Left forelimb (tissue), 1 donor: ENCODE measurements at places on chromosomes 6 and 20.

DNA sequence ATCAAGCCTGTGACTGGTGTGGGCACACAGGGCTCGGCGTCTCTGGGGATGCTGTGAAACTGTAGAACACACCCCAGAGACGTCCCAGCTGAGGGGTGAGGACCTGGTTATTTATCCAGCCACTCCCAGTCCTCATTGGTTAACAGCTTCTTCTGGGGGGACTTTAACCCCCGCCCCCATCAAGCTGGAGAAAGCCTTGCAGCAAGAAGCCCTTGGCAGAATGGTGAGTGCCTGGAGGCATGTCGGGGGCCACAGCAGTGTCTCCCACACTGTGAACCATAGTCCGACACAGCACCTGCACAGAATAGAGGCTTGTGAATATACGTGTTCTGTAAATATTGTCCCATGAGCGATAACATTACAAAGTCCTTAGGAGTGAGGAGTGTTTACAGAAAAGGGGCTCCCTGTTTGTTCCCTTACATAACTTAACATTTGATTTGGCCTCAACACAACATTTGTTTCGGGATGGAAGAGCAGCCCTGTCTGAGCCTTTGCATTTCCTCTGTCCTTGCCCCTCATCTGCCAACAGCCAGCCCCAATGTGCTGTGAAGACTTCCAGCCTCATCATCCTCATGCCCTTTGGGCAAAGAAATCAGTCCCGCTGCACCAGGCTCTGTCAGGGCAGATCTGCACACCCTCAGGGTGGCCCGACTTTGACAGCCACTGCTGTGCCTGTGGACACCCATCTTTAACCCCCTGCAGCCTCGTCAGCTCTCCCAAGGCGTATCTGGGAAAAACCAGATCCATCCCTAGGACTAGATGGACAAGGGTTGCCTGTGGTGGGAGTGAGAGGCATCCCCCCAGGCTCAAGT is 2.2 kb upstream of the RRBP1 start:
- no peak for DNase-seq

- DNase-seq = no peak
Measured at GRCh38 chr6:81865712-81866111, 113.2 kb upstream of the TENT5A start.

DNA sequence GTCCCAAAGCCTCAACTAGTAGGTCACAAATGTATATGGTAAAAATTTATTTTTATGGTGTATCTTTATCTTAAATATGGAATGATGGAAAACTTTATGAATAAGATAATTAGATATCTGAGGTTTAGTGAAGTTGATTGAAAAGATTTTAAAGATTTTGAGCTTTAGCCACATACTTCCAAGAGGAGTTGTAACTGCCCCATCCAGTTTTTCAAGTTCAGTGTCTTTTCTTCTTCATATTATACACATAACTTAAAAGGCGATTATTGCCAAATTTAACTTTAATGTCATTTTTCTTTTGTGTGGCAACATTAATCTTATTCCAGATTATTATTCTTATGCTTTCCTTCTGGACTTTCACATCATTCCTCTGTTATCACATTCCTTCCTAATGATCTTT is 266.4 kb downstream of the TINAG start:
- no peak for DNase-seq

- DNase-seq = no peak
Measured at GRCh38 chr6:41697861-41698781, 37.3 kb downstream of the TFEB start.

DNA sequence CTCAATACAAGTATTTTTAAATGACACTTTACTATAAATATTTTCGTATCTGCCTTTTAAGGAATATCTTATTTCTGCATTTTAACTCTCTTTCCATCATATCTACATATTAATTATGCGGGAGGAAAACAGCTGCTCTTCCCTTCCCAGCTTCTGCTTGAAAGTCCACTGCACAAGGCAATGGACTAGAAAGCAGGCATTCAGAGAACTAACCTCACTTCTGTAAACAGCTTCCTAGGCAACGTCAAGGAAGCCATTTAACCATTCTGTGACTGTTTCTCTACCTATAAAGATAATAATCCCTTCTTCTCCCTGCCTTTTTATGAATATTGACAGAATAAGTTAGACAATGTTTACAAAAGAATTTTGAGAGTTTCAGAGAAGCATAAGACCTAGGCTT is 319.4 kb downstream of the BTBD9 start:
- no peak for DNase-seq

GRCh38 chr6:163806755-163807499 is 392.4 kb downstream of the QKI start:
- no peak for DNase-seq

GRCh38 chr6:79066330-79066729 is 11.7 kb downstream of the PHIP start:
- DNase-seq = no peak

DNA sequence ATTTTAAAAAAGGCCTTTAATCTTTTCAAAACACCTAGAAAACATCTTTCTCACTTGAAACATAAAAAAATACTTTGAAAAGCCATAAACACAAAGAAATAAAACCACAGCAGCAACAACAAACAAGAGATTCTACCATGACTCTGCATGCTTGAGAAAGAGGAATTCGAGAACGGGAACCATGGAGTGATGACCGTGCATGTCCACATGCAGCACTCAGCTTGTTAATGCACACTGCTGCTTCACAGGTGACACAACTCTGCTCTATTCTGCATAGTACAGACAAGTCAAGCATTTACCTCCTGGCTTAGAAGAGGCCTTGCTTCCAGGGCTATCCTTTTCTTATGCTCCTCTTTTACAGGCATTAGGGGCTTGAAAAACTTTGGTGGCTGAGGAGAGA is 64.9 kb upstream of the NUP153 start:
- DNase-seq = no peak

DNA sequence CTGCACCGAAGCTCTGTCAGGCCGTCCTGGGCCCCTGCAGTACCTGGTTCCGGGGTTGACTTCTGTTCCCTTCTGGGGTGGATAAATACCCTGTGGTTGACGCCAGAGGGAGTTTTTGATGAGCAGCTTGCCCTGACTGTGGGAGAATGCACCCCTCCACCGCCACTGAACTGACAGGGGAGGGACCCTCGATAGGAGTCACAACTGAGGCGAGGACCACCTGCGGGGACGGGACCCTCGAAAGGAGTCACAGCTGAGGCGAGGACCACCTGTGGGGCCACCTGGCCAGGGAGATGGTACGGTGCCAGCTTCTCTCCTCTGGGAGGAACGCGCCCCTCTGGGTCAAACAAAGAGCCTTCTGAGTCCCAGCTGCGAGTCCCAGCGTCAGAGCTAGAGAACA is 100.1 kb upstream of the FRMD1 start:
- DNase-seq = peak; percentile 44

DNA sequence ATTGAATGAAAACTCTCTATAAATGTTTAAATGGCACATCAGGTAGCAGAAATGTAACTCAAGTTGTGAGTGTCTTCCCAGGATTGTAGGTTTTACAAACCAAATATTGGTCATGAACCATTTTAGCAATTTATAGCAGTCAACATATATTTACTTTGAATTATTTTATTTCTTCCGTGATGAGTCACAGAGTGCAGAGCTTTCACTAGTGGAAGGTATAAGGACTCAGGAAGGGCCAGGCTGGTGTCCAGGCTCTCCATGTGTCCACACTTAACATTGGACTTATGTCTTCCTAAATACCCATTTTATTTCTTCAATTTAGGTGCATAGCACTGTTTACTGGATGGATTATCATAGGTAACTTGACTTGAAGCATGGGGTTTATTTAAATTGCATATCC is 120.9 kb downstream of the OLIG3 start:
- DNase-seq = no peak

DNA sequence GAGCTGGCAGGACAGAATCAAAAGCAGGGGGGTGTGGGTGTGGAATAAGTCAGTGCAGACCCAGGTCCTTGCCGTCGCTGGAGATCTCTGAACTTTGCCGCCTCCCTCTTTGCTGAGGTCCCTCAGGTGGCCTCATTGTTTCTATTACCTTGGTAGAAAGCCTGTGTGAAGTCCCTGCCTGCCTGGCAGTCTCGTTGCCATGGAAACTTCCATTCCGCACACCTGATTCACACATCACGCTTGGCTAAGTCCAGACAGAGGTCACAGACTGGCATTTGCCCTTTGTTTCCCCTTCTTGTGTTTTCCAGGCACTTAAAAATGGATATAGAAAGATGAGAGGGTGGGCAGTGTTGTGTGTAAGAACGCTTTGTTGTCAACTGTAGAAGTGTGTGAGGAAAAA is 260.6 kb downstream of the PRL start:
- DNase-seq = no peak

DNA sequence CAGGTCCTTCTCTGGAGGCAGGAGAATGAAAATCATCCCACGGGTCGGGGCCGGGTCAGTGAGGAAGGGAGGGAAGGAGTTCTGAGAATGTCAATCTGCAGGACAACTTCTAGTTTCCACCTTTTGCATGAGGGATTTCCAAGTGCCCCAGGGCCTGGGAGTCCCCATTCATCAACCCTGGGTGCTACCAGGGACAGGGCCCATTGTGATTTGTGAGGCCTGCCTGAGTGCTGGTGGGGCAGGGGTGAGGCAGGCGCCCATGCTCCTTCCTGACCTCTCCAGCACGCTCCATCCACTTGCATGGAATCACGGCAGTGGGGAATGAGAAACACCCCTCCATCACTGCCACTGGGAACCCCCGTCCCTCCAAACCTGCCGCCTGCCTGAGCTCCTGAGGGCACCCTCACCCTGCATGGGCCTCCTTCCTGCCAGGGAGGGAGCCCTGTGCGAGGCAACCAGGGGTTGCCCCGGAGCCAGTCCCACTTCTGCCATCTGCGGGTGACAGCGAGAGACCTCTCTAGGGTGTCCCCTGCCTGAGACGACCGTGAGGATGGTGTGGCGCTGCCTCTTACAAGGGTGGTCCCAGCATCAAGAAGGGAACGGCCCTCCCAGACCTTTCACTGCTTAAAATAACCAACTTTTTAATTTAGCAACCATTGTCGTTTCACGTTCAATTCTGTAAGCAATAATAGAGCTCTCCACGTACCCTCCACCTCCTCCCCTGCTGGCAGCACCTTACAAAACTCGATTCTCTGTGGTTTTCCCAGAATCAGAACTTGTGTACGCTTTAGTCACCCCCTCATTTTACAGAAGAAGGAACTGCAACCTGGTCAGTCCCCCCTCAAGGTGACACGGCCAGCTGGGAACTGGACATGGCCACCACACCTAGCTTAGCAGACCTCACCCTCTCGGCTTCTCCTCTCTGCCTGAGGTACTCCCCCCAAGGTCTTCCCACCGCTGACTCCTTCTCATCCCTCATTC is 28.6 kb downstream of the PMEPA1 start:
- DNase-seq = no peak

- DNase-seq = no peak
Measured at GRCh38 chr6:163786995-163787671, 372.6 kb downstream of the QKI start.

- DNase-seq = no peak
Measured at GRCh38 chr20:20971810-20972209, 134.3 kb downstream of the LINC00237 start.

DNA sequence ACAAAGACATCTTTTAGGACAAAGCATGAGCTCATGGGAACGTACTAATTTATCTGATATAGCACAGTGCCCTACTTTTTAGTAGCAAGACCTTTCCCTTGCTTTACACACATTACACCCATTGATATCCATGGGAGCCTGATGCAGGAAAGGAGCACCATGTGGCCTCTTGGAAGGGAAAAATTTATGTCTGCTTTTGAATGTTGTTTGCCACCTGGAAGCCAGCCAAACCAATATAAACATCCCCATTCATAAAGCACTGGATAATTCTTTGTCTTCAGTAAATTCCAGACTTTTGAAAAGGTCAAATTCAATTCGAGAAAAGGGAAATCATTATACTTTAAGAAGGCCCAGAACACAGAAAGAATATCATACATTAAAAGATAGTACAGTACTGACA is 152.3 kb upstream of the BEND6 start:
- no peak for DNase-seq

DNA sequence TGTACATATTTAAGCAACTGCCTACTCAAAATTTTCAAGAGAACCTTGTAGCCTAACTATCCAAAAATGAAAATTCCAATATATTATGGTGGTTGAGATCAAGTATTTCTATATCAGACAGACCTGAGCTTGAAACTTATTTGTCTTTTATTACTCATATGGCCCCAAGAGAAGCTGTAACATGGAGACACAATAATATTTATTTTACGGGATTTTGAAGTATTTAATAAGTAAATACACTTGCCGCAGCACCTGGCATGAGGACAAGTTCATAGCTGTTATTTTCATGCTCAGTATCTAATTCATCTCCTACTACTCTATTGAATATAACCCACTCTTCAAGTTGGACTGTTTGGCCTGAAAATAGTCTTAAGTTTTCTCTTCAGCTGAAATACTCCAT is 28.0 kb downstream of the PTPRK start:
- DNase-seq = no peak

DNA sequence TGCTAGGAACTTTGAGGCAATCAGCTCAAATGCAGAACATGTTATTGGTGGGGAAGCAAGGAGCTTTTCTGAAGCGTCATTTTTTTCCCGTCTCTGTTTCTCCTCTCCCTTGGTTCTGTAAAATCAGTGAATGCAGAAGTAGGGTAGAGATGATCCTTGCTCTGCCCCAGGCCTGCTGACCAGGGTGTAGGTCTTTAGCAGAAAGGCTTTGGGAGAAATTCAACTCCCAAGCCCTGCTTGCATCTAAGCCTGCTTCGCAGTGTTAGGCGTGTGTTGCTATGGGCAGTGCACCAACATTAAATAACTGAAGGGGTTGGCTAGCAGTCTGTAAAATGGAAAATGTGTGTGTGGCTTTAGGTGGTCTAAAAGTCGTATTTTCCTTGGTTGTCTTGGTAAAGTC is 45.9 kb downstream of the SASH1 start:
- no peak for DNase-seq

DNA sequence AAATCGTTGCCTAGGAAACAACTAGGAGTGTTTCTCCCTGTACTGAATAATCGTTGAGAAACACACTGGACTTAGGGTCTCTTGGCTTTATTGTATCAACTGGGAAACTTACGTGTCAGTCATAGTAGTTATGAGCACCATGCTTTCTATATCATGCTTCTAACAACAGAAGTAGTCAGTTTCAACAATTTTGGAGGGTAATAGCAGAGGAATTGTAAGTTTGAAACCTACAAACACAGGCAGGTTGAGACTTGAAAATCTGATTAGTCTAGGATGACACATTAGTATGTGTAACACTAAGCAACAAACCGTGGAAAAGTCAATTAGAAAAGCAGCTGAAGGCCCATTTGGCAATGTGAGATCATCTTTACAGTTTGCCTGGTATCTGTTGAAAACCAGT is 43.9 kb upstream of the FABP7 start:
- no peak for DNase-seq

- DNase-seq = no peak
Measured at GRCh38 chr20:20353576-20353975, 14.3 kb upstream of the INSM1 start.

DNA sequence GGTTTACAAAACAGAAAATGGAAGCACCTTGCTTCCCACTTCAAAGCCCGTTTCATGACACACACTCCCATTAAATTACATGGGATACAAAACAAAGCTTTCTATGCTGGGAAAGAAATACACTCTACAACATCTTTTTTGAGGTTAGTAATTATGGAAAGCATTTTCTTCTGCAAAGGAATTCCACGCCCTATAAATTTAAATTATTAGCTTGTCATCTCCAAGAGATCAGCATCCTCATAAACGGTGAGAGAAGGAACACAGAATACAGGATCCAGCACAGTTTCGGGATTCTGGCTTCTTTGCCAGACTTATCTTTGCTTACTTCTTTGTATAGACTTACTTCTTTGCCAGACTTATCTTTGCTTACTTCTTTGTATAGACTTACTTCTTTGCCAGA is 1.3 kb upstream of the SMPDL3A start:
- no peak for DNase-seq
